ENCODE measurements at places on chromosomes 1 and 21.
A peak's percentile ranks its signal among the peaks of the same experiment; 100 is the strongest.

- no peak for DNase-seq
These were observed 129.2 kb downstream of the HHIPL2 start for GRCh38 chr1:222418654-222419053.

DNA sequence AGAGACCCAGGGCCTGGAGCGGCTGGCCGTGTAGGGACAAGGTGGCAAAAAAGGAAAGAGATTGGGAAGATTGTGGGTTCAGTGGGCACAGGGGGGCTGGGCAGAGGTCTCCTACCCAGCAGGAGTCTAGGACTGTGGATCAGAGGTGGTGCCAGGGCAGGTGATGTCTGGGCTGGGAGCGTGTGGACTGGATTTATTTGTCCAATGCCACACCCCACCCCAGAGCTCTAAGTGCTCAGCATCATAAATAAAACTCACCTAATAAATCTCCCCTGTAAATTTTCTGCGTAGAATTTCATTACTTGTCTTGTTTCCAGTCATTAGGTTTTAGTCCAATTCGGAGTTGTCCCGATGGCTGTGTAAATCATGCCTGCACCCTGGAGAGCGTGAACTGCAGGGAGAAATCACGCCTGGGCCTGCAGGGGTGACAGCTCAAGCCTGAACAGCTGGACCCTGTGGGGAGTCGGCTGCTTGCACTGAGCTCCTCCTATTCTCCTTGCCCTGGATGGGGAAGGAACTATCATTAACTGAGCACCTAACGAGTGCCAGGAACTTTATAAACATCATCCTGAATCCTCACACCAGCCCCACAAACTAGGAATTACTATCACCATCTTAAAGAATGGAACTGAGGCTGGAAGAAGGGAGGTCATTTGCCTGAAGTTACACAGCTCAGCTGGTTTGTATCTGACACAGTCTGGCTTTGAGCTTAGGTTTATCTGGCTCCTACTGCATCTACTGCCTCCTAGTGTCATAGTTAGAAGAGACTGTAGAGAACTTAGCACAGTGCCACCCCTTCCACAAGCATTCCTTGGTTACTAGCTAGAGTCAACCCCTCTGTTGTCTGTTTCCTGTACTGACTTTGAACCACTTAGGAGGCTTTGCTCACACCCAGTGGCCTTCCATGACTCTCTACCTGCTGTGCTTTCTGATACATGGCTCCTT, 25.0 kb upstream of the POU3F1 start:
- peak; percentile 22 for DNase-seq

DNA sequence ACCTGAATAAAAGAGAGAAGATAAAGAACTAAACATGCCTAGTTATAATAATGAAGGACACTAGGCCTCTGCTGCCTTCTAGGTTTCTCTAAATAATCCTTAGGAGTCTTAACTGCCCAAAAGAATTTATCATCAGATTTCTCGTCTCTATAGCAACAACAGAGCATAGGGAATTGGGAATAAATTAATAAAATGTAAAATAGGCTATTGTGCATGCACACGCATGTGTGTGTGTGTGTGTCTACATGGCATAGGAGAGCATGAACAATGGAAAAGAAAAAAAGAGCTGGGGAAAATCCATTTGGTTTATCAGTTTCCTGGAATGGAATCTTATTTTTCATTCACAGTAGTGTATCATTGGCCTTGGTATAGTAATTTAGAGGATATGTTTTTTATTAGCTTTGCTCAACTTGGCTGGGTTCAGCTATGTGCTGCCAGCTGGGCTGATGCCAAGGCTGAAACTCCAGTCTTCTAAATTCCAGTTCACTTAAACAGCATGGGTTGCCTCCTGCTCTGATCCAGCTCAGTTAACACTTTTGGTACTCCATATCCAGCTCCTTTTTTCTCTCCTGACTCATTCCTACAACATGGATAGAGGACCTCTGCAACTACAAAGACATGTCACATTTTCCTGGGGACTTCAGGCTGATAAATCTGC, 80.6 kb upstream of the SLFNL1 start:
- peak; percentile 82 for DNase-seq

GRCh38 chr1:157407917-157408525, 144.3 kb downstream of the FCRL5 start:
- DNase-seq = no peak

- peak; percentile 6 for DNase-seq
These were observed 58.1 kb downstream of the NME7 start for GRCh38 chr1:169309178-169310166.

DNA sequence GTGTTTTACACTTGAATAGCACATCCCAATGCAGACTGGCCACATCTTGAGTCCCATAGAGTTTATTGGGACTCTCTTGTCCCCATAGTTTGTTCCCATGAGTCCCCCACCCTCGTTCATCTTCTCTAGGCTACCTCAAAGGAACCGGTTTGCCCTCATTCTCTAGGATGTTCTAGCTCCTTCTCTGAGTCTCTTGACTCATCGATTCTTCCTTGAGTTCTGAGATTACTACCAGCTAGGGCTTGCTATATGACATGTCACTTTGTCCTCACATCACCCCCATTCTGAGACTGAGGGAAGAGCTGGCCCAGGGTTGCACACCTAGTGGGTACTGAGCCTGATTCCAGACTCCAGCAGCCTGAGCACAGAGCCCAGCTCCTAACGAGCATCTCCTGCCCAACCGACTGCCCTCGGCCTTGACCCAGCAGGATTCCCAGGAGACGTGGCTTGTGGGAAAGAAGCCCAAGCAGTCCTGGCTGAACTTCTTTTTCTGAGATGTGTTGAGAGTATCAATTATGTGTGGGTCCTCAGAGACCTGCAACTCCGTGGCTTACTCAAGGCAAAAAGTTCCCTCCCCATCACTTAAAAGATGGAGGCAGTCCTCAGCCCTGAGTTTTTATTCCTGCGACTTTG, 42.0 kb downstream of the TMEM51 start:
- DNase-seq = peak; percentile 57

GRCh38 chr1:10538646-10539355, 64.1 kb downstream of the PEX14 start:
- DNase-seq = no peak

GRCh38 chr1:29453502-29454240, 217.3 kb downstream of the PTPRU start:
- DNase-seq = no peak

GRCh38 chr21:21034036-21034435, 35.8 kb downstream of the NCAM2 start:
- no peak for DNase-seq

DNA sequence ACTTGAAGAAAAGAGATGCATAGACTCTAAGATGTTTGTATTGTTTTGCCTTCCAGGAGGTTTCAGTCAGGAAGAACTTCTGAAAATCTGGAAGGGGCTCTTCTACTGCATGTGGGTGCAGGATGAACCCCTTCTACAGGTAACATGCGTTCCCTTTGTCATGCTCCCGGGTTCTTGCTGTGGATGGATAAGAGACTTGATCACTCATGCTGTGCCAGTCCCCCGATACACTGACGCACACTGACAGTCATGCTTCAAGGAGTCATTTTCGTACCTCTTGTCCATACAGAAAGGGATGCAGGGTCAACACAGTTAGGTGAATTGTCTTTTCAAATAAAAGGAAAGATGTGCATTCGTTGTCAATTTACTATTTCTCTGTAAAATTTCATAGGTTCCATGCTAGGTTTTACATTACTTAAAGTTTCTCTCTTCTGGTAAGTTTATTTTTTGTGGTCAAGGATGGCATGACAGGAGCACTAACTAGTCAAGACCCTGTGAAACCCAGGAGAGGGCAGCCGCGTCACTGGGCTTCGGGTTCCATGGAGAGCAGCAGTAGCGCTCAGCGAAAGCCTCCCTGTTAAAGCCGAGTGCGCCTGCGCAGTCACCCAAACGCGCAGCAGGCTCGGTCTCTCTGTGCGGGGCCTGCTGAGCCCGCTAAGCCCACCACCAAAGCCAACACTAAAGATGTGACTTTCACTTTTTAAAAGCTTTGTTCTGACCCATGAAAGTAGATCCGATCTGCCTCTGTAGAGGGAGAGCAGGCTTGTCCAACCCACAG, 10.7 kb downstream of the RRP1B start:
- DNase-seq = no peak

- DNase-seq = peak; percentile 54
These were observed 66.5 kb upstream of the LYST start for GRCh38 chr1:235933017-235933765.
